ENCODE measurements at places on chromosomes 3 and 15. TPM values are rescaled to one million over a fixed set of nuclear protein-coding genes. Genes with fewer than 3 reads are reported as not detected.
A peak's percentile ranks its signal among the peaks of the same experiment; 100 is the strongest.

DNA sequence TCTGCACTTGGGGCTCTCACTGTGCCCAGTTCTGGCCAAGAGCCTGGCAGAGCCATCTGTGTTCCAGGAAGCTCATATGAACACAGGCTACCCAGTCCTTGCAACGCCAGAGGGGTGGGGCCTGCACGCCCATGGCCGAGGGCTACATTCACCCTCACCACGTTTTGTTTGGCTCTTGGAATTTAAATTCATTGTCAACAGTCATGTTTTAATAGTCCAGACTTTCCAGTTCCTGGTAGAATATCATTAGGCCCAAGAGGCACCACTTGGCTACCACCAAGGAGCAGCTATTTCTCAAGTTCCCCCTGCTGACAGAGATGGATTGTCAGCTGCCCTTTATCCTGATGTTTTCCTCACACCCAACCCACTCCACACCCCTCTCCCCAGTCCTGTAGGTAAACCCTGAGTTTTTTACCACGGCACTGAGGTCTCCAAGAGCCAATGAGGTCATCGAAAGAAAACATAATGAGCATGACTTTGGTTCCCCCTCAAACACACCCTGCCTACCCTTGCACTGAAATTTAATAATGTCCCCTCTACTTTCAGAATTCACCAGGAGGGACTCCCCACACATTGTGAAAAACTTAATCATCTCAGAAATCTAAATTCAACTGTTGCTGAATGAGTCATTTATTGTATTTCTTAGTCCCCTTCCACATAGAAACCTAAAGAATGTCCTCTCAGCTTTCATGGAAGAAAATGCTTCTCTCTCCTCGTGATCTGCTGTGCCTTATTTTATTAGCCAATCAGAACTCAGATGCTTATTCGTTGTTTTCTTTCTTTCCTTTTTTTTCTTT, 125.1 kb downstream of the SHQ1 start:
- no peaks in the 10 kb centered on the region for H3K27me3 ChIP-seq
- peak; percentile 91 for DNase-seq
- no peak overlapping the region for H3K4me3 ChIP-seq
- H3K4me1 ChIP-seq, result no peaks in the 10 kb centered on the region
- H3K36me3 ChIP-seq, result no peaks in the 10 kb centered on the region

DNA sequence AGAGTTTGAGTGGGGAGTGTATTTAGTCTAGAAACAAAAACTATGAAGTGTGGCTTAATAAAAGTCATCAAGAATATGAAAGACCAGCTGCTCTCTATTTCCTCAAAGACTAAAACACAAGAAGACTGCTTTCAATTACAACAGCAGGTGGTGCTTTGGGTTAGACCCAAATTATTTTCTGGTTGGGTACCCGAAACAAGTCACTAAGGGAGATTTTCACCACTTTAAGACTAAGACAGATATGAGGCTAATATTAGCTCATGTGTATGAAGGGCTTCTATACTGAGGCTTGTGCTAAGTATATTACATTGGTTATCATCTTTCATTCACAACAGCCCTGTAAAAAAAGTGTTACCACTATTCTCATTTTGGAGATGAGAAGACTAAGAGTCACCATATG, 43.1 kb downstream of the COL8A1 start:
- no peak for DNase-seq
- no peak overlapping the region for H3K4me3 ChIP-seq
- H3K36me3 ChIP-seq, result no peaks in the 10 kb centered on the region

The EFCC1 gene
- 3.9 TPM for total RNA-seq

The KLHL40 gene
- not detected for total RNA-seq

The ROPN1B gene
- 3.3 TPM for total RNA-seq

GRCh38 chr3:170149016-170149415, 32.5 kb downstream of the PHC3 start:
- no peaks in the 10 kb centered on the region for H3K27me3 ChIP-seq
- DNase-seq, result no peak
- H3K4me1 ChIP-seq, result no peaks in the 10 kb centered on the region
- no peaks in the 10 kb centered on the region for H3K36me3 ChIP-seq

GRCh38 chr15:22919171-22919570, 61.0 kb downstream of the CYFIP1 start:
- no peak overlapping the region for H3K4me3 ChIP-seq
- H3K27ac ChIP-seq, result no peak overlapping the region
- no peak for DNase-seq
- no peaks in the 10 kb centered on the region for H3K27me3 ChIP-seq
- peaks cover 10% of the 10 kb centered on the region for H3K36me3 ChIP-seq

DNA sequence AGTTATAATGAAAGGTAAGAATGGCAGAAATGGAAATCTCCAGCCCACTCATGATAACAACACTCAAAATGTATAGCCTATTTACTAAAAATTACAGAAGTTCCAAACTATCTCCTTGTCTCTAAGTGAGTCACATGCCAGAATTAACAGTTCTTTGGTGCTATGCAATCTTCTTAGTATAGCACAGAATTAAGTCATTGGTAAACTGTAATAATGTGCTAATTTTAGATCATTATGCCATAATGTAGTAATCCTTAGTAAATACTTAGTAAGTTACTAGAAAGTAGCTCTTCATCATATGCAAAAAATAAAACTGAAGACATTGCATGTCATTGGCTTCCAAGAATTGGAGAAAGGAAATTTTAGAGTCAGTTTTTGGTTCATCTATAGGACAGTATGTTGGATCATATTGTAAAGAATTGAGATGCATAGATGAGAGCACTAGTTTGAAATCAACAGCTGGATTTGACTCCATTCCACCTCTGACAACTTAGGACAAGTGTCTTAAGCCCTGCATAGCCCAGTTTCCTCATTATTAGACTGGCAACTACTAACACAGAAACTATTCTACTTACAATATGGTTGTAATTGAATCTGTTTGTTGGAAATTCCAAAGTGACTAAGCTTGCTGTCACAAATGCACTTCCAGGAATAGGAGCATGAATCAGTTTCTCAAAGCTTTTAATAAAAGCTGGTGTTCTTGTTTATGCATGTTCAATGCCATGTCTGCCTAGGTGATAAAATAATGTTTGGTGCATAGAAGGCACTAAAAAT, 40.1 kb upstream of the CD47 start:
- H3K27me3 ChIP-seq, result no peaks in the 10 kb centered on the region
- no peak overlapping the region for H3K4me3 ChIP-seq
- H3K36me3 ChIP-seq, result no peaks in the 10 kb centered on the region
- H3K27ac ChIP-seq, result peak overlapping the region; percentile 33

DNA sequence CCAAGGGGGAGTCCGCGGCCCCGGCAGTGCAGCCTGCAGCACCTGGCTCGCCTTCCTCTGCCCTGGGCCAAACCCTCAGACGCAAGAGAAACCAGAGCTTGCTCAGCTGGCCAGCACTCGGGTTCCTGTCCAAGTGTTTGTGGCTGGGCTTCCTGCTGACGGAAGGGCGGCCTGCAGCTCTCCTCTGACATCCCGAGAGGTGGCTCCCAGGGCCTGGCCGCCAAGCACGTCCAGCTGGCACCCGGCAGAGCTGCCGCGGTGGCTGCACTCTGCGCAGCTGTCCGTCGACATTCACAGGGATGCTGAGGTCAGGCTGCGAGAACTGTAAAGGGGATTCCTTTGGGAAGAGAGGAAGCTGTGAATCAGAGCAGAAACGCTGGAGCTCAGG, 85.6 kb downstream of the CPN2 start:
- peak; percentile 74 for DNase-seq
- H3K27ac ChIP-seq, result peak overlapping the region; percentile 42
- no peaks in the 10 kb centered on the region for H3K36me3 ChIP-seq
- H3K4me3 ChIP-seq, result no peak overlapping the region

GRCh38 chr15:39944726-39945125, 10.8 kb downstream of the EIF2AK4 start:
- no peaks in the 10 kb centered on the region for H3K4me1 ChIP-seq
- H3K27ac ChIP-seq, result no peak overlapping the region
- H3K4me3 ChIP-seq, result no peak overlapping the region

The LRRC15 gene
- total RNA-seq, result 0.15 TPM

DNA sequence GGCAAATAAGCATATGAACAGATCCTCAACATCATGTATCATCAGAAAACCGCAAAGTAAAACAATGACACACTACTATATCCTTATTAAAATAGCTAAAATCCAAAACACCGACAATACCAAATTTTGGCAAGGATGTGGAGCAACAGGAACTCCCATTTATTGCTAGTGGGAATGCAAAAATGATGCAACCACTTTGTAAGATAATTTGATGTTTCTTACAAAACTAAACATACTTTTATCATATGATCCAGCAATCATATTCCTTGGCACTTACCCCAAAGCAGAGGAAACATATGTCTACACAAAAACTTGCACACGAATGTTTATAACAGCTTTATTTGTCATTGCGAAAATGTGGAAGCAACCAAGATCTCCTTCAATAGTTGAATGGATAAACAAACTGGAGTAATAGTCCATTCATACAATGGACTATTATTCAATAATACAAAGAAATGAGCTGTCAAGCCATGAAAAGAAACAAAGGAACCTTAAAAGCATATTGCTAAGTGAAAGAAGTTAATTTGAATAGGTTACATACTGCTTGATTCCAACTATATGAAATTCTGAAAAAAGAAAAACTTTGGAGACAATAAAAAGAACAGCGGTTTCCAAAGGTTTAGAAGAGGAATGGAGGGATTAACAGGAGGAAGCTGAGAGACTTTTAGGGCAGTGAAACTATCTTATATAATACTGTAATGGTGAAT, 172.0 kb downstream of the VPS13C start:
- H3K27ac ChIP-seq, result no peak overlapping the region
- no peak for DNase-seq
- no peaks in the 10 kb centered on the region for H3K27me3 ChIP-seq
- no peaks in the 10 kb centered on the region for H3K4me1 ChIP-seq
- no peak overlapping the region for H3K4me3 ChIP-seq

GRCh38 chr15:87939848-87940457, 316.6 kb downstream of the NTRK3 start:
- H3K36me3 ChIP-seq, result no peaks in the 10 kb centered on the region
- no peak for DNase-seq
- H3K4me1 ChIP-seq, result no peaks in the 10 kb centered on the region
- H3K27ac ChIP-seq, result no peak overlapping the region
- no peaks in the 10 kb centered on the region for H3K27me3 ChIP-seq
- H3K4me3 ChIP-seq, result no peak overlapping the region

- no peaks in the 10 kb centered on the region for H3K36me3 ChIP-seq
- H3K4me3 ChIP-seq, result no peak overlapping the region
- no peak for DNase-seq
- no peaks in the 10 kb centered on the region for H3K27me3 ChIP-seq
Observed at GRCh38 chr3:71172951-71173350, 410.6 kb downstream of the FOXP1 start.

The SCAANT1 gene
- total RNA-seq, result not detected

The PAK6 gene
- 9.5 TPM for total RNA-seq

Data from breast epithelium (tissue), 4 donors.